SK-N-MC (cell line): ENCODE measurements at places on chromosomes 5 and 9.

DNA sequence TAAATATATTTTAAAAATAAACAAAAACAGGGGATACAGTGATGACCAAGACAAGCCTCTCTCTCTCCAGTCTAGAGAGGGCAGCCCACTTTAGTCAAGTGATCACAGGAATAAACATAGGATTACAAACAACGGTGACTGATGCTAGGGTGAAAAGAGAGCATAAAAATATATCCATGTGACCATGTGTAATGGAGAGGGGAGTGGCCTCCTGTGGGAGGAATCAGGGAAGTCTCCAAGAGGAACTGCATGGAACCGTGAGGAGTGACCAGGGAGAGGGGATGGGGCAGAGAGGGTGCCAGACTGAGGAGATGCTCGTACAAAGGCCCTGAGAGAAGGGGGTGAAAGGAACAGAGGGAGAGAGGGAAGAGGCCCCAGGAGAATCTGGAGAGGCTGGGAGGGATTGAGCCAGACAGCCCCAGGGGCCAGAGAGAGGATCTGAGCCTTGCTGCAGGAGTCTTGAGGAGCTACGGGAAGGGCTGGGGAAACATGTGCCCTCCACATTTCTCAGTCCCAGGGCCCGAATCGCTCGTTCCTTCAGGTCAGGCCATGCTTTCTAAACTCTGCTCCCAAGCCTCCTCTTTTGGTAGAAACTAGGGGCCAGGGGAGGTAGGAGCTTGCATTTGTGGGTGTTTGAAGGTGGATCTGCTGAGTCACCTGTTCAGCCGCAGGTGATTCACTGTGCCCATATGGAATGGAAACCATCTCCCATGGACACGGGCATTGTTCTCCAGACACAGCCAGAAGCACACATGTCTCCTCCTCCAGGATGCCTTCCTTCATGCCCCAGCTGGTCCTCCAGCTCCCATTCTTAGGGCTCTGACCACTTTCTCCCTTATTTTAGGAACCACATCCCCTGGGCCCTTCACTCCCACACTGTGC is 63.8 kb downstream of the PAX5 start:
- DNase-seq, result no peak

DNA sequence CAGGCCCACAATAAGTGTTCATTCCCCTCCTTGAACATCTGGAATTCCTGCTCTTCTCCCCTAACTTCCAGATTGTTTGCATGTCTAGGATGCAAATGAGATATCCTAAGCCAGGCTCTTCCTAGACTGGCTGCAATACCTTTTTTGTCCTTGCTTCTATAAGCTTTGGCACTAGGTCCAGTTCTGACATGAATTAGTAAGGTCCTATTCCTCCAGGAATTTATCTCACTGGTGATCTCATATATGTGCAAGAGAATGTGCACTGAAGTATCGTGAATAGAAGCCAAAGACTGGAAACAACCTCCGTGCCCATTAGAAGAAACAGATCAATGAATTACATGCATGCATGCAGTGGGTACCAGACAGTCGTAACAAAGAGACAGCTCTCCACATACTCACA is 25.2 kb downstream of the DUSP1 start:
- no peak for DNase-seq

DNA sequence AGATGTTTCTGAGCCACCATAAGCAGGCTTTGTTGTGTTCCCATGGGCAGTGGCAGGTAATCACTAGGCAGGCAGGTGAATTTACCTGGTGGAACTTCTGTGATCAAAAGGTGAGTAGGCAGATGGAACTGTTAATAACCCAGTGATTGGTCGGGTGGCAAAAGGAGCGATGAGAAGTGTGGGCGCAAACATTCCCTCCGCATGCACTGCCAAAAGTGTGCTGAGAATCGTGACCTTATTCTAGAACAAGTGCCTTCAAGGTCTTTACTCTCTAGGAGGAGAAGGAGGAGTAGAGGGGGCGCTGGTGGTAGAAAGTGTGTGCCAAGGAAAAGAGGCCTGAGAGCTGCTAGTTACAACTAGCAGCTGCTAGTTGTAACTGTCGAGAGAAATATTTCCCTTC is 3.3 kb downstream of the OTULINL start:
- no peak for DNase-seq

DNA sequence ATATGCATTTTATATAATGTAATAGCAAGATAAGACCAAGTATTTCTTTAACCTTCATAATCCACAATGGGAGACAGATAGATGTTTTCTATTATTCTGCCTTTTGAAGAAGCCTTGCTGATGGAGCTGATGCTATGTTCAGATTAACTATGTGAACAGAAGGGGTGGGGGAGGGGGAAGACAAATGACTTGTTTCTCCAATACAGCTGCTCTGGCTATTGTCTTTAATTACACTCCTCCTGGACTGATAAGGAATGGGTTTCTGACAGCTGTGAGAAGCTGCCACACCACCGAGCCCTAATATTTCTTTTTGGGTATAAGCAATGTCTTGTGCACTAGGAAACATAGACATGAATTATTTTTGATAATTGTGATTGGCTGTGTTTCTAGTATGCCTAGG is 62.0 kb downstream of the CAVIN4 start:
- DNase-seq, result no peak

- DNase-seq, result no peak
Measured at GRCh38 chr5:42377496-42377895, 45.7 kb upstream of the GHR start.

- DNase-seq, result no peak
Measured at GRCh38 chr5:58236498-58236897, 223.4 kb downstream of the PLK2 start.

DNA sequence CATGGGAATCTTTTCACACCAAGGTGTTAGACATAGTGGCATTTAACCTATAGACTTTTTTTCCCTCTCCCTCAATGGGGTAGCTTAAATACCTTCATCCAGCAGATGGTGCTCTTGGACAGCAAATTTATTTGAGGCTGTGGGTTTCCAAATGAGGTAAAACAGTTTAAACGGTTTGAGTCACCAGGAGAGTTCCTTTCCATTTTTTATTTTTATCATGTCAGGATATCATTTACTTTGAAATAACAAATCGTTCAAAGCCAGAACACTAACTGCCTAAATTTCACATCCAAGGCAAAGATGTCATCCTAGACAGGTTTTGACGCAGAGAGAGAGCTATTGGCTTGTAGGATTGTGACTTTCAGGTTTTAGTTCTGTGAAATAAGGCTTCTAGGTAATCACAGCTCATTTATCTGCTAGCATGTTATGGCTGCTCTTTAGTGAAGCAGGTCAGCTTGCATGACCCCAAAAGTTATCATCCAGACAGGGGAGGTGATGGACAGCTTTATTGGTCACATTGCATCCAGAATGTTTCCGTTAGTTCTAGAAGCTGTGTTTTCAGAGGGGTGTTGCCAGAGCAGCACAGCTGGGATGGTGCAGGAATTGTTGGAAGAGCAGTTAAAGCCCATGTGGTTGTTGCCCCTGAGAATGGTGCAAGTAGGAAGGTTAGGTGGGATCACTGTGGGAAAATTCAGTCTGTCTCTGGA is 69.8 kb downstream of the KDM4C start:
- DNase-seq, result no peak

- no peak for DNase-seq
Measured at GRCh38 chr5:134510970-134511795, 14.3 kb upstream of the JADE2 start.

DNA sequence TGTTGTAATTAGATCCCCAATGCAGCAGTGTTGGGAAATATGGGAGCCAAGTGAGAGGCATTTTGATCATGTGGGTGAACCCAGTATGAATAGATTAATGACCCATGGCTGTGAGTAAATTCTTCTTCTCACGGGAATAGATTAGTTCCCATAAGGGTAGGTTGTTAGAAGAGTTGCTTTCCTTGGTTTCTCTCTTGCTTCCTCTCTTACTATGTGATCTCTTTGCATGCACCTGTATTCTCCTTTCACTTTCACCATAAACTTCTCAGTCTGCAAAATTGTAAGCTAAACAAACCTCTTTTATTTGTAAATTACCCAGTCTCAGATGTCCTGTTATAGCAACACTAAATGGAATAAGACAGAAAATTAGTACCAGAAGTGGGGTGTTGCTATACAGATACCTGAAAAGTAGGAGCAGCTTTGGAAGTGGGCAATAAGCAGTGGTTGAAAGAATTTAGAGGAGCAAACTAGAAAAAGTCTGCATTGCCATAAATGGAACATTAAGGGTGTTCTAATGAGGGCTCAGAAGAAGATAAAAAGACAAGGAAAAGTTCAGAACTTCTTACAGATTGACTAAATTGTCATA is 1090.0 kb upstream of the ARRDC3 start:
- no peak for DNase-seq

- DNase-seq, result no peak
Measured at GRCh38 chr9:8730618-8731017, 931.0 kb upstream of the DMAC1 start.

DNA sequence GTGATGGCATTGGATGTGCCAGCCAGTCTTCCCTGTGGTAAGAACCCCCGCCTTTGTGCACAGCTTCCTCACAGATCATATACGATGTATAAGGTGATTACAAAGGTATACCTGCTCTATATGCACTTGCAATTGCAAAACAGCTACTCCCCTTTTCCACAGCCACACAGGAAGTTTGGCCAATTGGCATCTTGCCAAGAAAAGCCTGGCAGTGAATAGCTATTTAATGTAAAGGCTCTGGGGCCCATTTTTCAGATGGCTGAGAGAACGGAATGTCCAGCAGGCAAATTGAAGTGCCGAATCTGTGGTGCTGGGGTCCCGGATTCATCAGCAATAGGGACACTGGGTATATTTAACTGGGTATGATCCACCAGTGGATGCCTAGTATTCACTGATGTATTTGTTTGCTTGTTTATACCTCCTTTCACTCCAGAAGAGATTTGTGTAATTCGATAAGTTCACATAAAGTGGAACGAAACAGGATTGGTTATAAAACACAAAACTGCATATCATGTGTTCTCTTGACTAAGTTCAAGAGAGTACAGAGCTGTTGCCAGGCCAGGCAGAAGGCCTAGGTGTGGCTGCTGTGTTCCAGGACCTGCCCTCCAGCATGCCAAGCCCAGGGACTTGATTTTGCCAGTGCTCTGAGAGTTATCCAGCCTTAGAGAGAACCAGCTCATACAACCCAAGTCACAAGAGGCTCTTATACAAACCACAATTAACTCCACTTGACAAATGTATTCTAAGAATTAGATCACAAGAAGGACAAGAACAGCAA is 27.7 kb upstream of the GABRP start:
- DNase-seq, result no peak

DNA sequence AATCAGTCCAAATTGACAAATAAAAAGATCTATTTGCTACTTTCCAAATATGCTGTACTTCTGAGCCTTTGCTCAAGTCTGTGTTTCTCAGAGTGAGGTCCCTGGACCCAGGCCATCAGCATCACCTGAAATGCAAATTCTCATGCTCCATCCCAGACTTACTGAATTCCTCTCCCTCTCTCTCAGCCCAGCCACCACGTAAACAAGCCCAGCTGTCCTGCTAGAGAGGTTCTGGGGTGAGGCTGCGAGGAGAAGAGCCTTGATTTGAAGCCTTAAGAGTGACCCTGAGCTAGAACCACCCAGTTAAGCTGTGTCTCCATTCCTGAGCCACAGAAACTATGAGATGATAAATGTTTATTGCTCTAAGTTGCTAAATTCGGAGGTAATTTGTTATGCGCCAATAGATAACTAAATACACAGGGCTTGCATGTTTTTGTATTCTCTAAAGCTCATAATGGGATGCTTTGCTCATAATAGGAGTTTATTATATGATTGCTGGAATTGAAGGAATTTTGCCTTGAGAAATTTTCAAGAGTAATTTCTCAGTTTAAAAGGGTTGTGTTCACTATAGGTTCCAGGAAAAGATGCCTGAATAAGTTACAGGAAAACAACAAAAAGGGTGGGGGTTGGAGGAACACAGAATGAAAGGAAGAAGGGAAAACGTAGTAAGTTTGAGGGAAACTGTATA is 98.9 kb upstream of the SPATA31D4 start:
- no peak for DNase-seq

- no peak for DNase-seq
Measured at GRCh38 chr5:87421307-87421706, 8.6 kb upstream of the CCNH start.

DNA sequence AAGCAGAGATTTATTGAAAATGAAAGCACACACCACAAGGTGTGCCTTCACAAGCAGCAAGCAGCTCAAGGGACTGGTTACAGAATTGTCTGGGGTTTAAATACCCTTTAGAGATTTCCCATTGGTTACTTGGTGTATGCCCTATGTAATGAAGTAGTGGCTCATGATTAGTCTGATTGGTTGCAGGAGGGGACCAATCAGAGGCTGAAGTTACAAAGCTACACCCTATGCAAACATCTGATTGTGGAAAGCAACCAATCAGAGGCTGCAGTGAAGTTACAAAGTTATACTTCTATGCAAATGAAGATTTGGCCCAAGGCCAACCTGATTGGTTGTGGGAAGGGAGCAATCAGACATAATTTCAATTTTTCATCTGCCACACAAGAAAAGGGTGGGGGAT is 119.9 kb downstream of the C9orf152 start:
- DNase-seq, result no peak

- no peak for DNase-seq
Measured at GRCh38 chr5:6161257-6161656, 217.1 kb downstream of the MED10 start.

- DNase-seq, result no peak
Measured at GRCh38 chr5:54630738-54631359, 113.3 kb downstream of the SNX18 start.

DNA sequence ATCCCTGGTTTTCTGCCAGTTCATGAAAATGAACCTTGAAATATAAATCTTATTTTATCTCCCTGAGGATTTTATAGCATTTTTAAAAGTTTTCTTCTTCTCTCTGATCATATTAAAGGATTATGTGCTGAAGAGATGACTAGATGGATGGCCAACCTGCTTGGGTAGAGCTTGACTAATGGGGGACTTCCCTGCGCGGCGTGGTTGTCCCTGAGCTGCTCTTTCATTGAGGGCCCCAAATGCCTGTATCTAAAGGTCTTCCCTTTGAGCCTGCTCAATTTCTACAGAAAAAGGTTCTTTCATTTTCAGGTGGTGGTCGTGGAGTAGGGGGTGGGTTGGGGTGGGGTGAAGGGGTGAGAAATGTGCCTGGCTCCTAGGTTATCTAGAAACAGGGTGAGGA is 20.5 kb upstream of the CDKN2AIPNL start:
- no peak for DNase-seq

DNA sequence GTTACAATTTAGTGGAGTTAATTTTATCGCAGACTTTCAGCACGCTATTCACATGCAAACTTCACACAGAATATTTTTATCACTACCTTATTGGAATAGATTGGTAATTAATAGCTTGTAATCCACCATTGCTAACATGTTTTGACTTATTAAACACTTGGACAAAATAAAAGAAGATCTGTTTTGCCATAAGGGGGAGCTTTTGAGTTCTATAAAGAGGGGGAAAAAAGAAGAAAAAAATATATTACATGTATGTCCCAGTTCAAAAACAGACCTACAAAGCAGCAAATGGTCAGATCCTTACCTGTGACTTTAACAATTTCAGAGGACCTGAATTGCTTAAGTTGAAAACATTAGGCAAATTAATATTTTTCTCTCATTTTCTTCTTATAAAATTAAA is 1.2 kb upstream of the PAPPA start:
- no peak for DNase-seq

DNA sequence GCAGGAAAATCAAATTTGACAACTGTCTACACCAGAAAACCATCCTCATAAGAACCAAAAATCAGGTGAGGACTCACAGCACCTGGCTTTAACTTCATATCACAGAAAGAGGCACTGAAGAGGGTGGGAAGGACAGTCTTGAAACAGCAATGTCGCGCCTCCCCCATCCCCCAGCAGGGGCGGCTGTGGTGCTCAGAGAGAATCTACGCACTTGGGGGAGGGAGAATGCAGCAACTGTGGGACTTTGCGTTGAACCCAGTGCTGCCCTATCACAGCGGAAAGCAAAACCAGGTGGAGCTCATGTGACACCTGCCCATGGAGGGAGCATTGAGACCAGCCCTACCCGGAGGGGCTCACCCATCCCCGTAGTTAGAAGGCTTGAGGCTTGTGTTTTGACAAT is 191.8 kb downstream of the MSX2 start:
- DNase-seq, result no peak
